ENCODE measurements at places on chromosomes 4 and X.
A peak's percentile ranks its signal among the peaks of the same experiment; 100 is the strongest.

DNA sequence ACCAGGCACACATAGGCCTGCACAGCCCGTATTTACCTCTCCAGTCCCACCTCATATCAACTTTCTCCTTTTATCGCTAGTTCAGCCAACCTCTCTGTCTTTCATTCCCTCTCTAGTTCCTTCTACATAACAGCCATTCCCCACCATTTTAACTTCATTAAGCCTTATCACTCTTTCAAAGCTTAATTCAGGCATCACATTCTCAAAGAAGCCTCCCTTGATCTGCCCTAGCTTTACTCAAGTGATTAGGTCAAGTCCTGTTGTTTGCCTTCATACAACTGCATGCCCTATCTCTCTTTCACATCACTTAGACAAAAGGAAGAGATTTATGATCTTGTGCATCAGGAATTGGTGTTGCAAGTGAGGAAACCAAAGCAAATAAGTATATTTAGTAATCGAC, 74.2 kb downstream of the ALPK1 start:
- DNase-seq, result no peak

DNA sequence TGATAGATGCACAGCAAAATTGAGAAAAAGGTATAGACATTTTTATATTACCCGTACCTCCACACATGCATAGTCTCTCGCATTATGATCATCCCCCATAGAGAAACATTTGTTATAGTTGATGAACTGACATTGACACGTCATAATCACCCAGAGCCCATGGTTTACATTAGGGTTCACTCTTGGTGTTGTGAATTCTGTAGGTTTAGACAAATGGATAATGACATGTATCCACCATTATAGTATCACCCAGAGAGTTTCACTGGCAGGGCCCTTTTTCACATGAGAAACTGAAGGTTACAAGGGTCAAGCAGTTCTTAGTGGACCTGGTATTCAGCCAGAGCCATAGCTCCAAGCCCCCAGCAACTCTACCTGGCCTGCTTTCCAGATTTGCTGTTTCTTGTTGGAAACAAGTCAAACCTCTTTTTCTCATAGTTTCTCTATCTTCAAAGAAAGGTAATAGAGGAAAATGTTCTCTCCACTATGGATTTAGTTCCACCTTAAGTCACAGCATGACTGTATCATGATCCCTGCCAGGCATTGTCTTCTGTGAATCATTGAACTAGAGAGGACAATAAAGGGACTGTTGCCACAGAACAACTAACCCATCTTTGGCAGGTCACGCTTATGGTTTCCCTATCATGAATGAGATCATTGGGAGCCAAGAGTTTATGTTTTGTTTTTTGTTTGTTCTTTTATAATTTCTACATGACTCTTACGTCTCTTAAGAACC, 64.0 kb downstream of the HHIP start:
- no peak for DNase-seq

- peak; percentile 73 for DNase-seq
These were observed 496 bp upstream of the GAB1 start for GRCh38 chr4:143335979-143336780.

- no peak for DNase-seq
These were observed 406.1 kb upstream of the TRAM1L1 start for GRCh38 chr4:117491516-117491915.

DNA sequence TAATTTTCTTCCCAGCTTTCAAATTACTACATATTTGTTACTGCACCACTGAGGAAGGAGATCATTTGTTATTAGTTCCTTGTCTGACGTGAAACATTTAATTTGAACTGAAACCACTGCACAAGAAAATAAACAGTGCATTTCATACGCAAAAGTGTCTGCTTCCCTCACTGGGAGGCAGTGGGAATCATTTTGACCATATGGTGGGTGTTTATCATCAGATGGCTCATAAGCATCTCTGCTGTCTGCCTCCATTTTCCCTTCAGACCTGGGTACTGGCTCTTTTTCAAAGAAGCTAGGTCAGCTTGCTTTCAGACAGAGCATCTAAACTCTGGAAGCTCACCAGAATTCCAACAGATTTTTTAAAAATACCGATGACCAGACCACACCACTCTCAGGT, 135.2 kb downstream of the PCDH19 start:
- DNase-seq, result no peak

GRCh38 chr4:99998062-99998867, 48.2 kb upstream of the H2AZ1 start:
- DNase-seq, result no peak

GRCh38 chrX:154600759-154601374, 15.9 kb downstream of the CTAG1A start:
- DNase-seq, result no peak

DNA sequence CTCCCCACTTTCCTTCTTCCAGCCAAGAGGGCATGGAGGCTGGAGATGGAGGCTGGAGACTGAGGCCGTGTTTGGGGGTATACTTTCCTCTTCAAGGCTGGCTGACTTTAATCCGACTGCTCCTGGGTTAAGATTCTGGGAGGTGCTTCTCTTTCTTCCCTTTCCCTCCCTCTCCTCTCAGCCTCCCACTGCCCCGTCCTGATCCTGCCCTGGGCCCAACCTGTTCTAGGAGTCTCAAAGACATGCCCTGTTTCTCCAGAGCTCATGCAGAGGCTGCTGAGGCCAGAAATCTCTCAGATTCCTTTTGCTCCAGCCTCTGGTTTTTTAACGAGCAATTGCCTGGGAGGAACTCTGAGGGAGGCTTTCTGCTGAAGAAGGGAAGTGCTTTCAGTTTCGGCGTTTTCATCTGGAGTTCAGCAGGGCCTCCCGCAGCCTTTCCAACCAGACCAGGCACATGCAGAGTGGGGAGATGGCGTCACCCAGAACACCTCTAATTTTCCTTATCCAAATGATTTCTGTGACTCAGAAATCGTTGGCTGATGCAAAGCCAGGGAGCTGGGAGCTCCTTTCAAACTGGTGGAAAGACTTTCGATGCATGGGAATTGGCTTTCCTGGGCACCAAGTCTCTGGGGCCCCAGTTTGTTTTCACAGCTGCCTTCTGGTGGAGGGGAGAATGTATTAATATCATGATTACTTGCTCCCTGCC, 34.5 kb upstream of the FAM9C start:
- DNase-seq, result no peak

DNA sequence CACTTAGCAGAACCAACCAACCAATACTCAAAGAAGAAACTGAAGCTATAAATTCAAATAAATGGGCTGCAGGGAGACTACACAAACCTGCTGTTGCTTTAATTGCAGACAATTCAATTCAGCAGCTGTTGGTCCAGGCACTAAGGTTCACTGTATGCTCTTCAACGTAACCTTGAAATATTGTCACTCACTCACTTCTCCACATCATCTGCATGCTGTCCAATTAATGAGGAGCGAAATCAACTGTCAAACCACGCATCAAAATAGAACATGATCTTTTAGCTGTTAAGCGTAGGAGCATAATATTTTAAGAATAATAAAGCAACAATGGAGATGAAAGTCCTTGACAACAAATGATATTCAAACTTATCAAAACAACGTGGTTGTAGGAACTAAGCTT, 17.0 kb downstream of the ENOX2 start:
- no peak for DNase-seq

DNA sequence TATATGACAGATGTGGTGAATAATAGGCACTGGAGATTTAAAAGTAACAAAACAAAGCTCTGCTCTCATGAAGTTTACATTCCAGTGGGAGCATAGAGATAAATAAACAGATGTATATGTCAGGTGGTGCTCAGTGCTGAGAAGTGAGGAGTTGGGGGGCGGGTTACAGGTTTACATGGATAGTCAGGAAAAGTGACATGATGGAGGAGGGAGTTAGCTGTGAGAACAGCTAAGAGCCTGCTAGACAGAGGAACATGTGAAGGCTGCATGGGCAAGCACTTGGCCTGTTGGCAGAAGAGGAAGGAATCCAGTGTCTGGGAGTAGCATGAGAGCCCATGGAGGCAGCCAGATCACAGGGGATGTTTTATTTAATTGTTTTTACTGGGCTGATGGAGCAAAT, 10.2 kb upstream of the TMEM156 start:
- no peak for DNase-seq

DNA sequence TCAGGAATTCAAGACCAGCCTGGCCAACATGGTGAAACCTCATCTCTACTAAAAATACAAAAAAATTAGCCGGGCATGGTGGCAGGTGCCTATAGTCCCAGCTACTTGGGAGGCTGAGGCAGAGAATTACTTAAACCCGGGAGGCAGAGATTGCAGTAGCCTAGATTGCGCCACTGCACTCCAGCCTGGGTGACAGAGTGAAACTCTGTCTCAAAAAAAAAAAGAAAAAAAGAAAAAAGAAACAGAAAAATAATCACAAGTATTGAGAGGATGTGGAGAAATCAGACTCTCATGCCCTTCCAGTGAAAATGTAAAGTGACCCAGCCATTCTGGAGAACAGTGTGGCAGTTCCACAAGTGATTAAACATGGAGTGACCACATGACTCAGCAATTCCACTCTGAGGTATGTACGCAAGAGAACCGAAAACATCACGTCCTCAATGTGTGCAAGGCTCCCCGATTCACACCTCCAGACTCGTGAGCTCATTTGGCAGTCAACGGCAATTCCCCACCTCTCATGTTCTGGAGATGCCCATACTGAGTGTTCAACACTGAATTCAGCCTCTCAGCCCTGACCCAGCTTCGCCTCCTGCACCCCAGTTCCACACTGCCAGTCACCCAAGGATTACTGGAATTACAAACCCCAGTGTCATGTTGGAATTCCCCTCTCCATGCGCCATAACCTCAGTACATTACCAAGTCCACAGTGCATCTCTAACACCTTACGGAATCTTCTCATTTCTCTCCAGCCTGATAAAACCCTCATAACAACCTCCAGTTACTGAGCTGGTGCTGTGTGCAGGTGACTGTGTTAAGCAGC, 21.1 kb downstream of the ACOX3 start:
- DNase-seq, result no peak

DNA sequence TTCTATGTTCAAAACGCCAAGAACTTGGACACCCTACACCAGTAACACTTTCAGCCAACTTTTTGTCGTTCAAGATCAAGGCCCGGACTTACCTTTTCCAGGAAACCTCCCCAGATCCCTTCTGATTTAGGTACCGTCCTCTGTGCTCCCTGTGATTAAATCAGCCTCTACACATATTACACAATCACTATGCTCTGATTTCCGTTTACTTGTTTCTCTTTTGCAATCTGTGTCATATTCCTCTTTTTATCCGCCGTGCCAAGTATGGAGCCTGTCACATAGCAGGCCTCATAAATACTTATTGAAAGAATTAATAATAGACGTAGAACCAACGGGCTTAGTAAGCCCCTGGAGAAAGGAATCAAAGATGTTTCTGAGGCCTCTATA, 722 bp upstream of the TMEM33 start:
- DNase-seq, result no peak

GRCh38 chr4:70138751-70139150, 15.3 kb upstream of the PRR27 start:
- no peak for DNase-seq

DNA sequence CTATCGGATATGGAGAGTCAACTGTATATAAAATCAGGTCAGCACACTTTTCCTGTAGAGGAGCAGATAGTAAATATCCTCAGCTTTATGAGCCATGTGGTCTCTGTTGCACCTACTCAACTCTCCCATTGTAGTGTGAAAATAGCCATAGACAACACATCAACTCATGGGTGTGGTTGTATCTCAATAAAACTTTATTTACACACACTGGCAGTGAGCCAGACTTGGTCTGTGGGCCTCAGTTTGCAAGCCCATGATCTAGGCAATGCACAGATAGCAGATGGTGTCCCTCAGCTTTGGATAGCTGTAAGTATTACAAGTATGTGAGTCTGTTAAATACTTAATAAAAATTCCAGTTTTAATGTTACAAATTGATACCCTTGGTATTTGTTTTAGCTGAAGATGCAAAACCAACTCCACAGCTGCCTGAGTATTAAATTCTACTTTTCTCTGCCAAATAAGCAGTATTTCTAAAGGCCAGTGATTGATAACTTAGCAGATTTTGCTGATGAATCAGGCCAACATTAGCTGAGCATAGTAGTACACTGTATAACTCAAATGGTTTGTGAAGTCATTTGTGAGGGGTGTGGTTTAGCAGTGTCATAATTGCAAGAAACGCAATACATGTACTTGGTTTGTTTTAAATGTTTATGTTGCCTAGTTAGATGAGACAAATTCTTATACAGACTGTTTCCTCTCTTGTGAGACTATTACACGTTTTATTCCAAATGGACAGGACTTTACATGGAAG, 87.3 kb downstream of the GPR143 start:
- DNase-seq, result no peak

DNA sequence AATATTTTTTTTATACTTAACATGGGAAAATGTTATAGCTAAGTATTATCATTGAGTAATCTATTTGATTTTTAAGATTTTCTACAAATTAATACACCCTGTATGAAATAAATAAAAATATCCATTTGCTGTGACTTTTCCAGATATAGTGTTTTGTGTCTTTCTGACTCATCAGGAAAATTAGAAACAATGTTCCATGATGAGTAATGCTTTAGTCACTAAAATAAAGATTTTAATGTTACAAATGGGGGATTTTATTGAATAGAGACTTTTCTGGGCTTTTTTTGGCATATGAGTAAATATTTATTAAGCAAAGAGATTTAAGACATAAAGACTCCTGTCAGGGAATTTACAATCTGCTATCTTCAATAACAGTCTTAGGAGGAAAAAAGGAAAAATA, 279.2 kb upstream of the NOCT start:
- DNase-seq, result no peak

GRCh38 chr4:82839624-82840023, 41.0 kb upstream of the SCD5 start:
- DNase-seq, result no peak
